ENCODE measurements at places on chromosomes 12 and 14.

- DNase-seq = peak; percentile 47
Observed at GRCh38 chr12:121499929-121500793, 80.7 kb downstream of the KDM2B start.

DNA sequence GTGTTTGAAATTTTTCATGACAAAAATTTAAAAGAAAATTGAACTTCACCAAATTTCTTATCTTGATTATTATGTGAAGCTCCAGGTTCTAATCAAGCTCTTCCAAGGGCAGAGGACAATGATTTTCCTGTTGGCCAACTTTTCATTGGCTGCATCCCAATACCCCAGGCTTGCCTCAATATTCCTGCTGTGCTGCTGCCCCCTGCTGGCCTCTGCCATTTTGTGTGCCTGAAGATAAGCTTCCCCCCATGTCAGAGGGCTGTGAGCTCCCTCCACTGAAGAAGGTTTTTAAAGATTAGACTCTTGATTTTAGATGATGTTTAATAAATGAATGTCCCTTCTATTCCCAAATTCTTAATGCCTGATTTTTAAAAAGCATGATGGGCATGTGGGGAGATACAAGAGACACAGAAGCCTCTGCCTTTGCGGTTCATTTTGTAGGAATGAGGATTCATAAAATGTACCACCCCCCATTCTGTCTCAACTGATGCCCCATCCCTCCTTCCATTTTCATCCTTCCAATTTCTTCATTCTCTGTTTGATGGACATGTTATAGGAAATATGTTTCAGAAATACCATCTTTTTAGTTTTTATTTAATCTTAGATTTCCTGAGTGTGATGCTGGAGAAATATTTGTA is 76.7 kb upstream of the RGS6 start:
- DNase-seq = peak; percentile 53

DNA sequence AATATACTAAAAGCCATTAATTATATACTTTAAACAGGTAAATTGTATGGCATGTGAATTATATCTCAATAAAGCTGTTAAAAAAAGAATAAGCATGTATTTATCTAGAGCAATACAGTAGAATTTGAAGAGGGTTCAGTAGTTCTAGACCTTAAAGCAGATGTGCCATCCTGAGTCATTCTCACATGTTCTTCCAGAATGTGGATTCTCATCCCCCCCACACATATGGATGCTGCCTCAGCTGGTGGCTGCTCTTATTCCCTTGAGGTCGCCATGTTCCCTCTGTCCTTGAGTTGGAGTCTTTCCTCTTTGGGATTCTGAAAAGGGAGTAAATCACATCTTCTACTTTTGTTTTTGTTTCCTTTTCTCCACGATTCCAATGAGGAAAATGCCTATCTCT is 321.3 kb downstream of the AEBP2 start:
- DNase-seq = no peak

DNA sequence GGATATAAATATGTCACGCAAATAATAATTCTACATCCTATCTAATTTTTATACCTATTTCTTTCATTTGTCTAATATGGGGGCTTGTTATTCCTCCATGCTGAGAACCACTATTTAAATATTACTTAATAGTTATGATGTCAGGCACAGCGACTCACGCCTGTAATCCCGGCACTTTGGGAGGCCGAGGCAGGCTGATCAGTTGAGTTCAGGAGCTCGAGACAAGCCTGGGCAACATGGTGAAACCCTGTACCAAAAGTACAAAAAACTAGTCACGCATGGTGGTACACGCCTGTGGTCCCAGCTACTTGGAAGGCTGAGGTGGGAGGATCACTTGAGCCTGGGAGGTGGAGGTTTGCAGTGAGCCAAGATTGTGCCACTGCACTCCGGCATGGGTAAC is 45.2 kb downstream of the GXYLT1 start:
- DNase-seq = no peak

- no peak for DNase-seq
Observed at GRCh38 chr12:10121278-10121677, 8.7 kb downstream of the CLEC7A start.

DNA sequence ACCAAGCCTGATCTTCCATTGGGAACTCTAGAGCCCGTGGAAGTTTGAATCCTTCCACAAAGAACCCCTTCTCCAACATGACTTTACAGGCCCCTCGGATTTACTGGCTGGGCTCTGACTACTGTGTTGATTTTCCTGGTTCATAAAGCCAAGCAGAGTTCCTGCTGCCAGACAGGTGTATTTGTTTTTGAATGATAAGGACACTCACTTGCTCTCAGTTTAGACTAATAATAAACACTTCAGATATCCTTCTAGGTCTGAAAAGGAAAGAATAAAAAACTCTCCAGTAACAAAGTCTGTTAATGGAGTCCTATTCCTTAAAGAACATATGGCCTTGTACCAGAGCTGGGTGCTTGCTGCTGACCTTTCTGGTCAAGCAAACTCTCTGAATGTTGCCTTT is 31.0 kb downstream of the SIX1 start:
- no peak for DNase-seq

- DNase-seq = peak; percentile 99
Observed at GRCh38 chr12:26135010-26135420, 10.2 kb upstream of the BHLHE41 start.

- DNase-seq = no peak
Observed at GRCh38 chr14:72701605-72702004, 192.3 kb downstream of the DPF3 start.

GRCh38 chr14:73221945-73222344 is 15.4 kb upstream of the PAPLN start:
- no peak for DNase-seq

DNA sequence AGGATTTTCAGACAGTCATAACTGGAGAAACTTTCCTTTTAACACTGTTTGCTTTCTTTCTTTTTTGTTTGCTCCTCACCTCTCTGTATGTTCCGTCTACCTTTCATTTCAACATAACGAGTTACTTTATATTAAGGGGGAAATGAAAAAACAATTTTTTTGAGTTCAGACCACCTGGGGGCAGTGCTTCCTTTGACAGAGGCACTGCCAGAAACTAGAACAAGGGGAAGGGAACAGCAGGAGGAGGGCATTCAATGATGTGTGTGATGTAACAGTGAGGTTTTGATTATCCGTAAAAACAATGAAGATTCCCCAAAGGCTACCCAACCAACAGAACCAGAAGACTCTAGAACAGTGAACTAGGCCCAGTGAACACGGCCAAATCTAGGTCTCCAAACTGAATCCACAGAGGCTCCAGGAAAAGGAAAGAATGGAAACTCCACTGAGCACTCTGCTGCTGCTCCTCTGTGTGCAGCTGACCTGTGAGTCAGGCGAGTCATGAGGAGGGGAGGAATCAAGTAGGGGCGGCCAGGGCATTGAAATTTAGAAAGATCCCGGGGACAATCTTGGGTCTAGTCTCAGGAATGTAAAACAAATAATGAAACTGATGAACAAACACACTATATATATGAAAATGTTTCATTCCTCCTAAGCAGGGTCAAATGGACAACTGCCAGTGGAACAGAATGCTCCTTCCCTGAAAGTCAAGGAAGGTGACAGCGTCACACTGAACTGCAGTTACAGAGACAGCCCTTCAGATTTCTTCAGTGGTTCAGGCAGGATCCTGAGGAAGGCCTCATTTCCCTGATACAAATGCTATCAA is 323.5 kb downstream of the DAD1 start:
- peak; percentile 10 for DNase-seq

DNA sequence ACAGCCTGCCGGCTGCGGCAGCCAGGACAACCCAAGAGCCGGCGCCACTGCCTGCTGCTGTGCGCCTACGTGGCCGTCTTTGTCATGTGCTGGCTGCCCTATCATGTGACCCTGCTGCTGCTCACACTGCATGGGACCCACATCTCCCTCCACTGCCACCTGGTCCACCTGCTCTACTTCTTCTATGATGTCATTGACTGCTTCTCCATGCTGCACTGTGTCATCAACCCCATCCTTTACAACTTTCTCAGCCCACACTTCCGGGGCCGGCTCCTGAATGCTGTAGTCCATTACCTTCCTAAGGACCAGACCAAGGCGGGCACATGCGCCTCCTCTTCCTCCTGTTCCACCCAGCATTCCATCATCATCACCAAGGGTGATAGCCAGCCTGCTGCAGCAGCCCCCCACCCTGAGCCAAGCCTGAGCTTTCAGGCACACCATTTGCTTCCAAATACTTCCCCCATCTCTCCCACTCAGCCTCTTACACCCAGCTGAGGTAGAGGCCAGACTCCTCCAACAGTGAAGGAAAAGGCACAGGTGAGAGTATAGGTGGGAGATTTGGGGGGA is 10.3 kb downstream of the ZBTB39 start:
- DNase-seq = no peak

GRCh38 chr14:101729382-101729781 is 32.1 kb upstream of the PPP2R5C start:
- no peak for DNase-seq

- peak; percentile 29 for DNase-seq
Observed at GRCh38 chr14:42110167-42110566, 503.5 kb downstream of the LRFN5 start.

- no peak for DNase-seq
Observed at GRCh38 chr14:102493585-102493984, 16.0 kb downstream of the ANKRD9 start.

DNA sequence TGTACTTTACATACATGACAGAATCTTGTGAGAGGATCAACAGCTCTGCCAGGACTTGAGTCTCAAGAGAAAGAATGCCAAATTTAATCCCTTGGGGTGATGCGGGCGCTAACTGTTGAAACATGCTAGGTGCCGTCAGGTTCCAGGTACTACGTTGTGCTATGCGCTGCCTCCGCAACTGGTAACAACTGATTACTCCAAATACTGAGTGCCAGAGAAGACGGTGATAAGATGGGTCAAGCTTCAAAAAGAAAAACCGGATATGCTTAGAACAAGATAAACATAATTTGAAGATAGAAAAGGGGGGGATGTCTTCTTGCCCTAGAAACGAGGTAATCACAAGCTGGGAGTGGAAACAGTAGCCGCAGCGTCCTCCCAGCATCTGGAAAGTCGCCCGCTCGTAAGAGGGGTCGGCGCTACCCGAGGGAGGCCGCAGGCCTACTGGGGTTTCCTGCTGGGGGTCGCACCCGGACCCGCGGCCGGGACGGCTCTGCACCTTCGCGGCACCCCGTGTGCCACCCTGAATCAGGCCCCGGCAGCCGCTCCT is 678 bp downstream of the ZBTB25 start:
- peak; percentile 30 for DNase-seq

DNA sequence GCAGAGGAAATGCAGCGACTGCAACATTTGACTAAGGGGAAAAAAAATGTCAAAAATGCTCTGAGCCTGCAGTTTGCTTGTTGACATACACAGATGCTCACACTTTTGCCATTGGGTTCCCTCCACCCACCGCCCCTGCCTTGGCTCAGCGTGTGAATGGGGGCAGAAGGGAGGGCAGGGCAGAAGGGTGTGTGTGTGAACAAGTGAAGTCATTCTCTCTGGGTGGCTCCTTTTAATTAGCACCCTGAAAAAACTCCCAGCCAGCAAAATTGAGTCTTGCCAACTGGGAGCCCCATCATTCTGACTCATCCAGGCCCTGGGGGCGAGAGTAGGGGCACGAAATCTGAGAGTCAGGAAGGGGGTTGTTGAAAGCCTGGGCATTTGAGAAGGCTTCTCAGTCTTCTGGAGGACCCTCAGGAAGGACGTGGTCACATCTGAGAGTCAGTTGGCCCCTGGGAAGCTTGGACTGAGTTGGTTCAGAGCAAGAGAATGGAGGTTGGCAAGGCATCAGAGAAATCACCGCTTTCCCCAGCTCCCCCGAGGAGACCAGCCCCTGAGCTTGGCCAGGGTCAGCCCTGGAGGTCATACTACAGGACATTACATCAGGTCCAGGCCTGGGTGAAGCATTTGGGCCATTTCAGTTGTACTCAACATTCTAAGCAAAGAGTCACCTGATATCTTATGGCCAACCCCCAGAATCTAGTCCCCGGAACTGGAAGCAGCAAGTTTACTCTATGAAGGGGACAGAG is 22.7 kb upstream of the KRT78 start:
- peak; percentile 78 for DNase-seq

- no peak for DNase-seq
Observed at GRCh38 chr12:46409974-46410373, 37.4 kb upstream of the SLC38A2 start.

GRCh38 chr12:1830401-1830845 is 10.1 kb downstream of the LRTM2 start:
- DNase-seq = no peak

DNA sequence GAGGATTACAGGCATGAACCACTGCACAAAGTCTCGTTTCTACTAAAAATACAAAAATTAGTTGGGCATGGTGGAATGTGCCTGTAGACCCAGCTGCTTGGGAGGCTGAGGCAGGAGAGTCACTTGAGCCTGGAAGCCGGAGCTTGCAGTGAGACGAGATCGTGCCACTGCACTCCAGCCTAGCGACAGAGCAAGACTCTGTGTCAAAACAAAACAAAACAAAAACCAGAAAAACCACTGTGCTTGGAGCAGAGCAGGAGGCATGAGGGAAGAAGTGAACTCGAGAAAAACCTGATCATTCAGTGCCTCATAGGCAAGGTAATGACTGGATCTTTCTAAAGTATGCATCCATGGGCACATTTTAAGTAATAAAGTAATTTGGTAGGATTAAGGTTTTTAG is 487.8 kb downstream of the KCNH5 start:
- no peak for DNase-seq

DNA sequence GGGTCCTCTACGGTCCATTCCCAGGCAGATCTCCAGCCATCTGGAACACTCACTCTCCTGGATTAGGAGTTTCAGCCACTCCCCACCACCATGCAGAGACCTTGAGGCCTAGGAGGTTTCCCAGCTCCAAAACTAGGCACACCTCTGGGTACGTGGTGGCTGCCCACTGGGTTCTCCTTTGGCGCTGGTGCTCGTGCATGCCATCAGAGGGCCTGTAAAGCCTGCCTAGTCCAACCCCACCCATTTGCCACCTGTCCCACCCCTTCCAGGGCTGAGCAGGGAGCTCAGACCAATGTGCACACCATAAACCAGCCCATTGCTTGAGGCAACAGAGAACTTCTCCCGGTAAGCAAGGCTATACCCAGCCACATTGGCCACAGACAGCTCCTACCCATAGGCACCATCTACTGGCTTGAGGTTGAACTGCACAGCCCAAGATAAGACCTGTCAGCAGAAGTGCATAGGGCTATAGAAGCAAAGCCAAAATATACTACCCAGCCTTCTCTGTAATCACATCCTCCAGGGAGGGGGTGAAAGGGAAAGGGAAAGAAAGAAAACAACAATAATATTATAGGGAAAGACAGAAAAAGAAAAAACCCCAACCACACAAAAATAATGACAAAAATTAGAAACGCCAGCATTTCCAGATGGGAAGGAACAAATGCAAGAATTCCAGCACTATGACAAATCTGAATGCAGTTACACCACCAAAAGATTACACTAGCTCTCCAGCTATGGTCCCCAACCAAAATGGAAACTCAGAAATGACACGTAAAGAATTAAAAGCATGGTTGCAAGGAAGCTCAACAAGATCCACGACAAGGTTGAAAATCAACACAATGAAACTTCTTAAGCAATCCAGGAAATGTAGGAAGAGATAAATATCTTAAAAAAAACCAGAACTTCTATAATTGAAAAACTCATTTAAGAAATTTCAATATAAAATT is 111.9 kb upstream of the CCDC175 start:
- peak; percentile 46 for DNase-seq

Measured in kidney glomerular epithelial cell (primary cell).